C1 segment of cervical spinal cord (tissue), 14 donors: ENCODE measurements at places on chromosomes 5 and 9.

DNA sequence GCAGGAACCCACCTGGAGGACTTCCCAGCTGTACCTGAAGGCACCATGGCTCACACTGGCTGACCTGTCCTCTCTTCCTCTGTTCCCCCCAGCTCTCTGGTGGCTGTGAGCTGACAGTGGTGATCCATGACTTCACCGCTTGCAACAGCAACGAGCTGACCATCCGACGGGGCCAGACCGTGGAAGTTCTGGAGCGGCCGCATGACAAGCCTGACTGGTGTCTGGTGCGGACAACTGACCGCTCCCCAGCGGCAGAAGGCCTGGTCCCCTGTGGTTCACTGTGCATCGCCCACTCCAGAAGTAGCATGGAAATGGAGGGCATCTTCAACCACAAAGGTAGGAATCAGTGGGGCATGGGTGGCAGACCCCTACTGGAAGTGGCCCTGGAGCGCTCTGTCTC lies 161.9 kb upstream of the OTULINL start:
- DNase-seq: no peak

DNA sequence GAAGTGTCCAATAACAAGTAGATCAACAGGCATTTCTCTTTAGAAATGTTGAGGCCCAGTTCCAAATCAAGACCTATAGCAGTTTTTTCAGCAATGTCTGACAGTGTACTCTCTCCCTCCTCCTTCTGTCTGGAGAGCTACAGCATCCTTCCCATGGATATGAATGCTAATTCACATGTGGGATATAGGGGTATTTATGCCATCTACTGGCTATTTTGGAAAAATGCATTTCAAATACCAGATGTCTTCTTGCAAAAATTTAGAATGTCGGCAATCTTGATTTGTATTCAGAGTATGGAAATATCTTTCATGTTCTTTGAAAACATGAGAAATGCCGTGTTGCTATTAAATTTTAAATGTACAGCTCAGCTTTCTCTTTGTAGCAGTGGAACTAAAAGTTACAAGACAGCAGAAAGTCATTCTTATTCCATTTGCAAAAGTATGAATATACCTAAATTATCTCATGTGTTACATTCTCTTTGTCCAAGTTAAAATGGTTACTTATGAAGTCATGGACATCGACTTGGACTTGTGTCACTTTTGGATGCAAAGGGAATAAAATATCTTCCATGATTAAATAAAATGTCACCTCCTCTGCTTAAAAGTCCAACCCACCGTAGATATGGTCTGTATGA lies 647.8 kb downstream of the TAF11L14 start:
- no peak for DNase-seq

DNA sequence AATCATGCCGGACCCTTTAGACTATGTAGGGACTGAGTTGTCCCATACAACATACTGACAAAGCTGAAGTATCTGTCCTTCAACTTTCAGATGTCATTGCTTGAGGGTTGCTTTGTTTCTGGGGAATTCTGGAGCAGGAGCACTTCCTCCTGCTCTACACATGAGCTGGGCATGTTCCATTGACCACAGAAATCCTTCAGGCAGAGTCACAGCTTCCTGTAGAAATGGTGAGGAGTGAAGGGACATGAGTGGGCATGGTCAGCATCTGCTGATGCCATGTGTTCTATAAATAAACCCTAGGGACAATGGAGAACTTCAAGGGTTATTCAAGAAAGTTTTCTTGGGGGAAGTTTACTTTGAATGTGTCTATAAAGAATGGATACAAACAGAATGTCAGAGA lies 296.6 kb upstream of the FBXL7 start:
- DNase-seq: no peak

GRCh38 chr9:133788819-133789717 lies 50.9 kb upstream of the SARDH start:
- DNase-seq: peak; percentile 78

DNA sequence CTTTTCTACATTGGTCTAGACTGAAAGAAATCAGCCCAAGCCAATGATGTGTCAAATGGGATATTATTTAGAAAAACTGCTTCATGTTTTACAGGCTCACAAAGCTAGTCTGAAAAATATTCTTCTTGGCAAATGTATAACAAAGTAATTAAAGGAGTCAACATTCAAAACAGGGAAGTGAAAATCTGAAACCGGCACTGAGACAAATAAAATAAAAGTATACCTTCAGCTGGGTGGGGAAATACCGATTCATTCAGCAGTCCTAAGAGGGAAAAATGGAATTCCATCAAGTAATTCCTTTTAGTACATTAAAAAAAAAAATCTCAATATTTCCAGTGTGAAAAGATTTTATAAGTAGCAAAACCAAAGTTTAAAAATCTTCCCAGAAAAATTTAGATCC lies 259.6 kb upstream of the SLC24A2 start:
- no peak for DNase-seq

GRCh38 chr9:4746278-4747030 lies 5.5 kb upstream of the AK3 start:
- DNase-seq: no peak

GRCh38 chr5:108238461-108238860 lies 143.4 kb downstream of the FBXL17 start:
- DNase-seq: no peak

- no peak for DNase-seq
Measured at GRCh38 chr9:34983209-34983608, 6.3 kb upstream of the DNAJB5 start.

GRCh38 chr9:30075451-30076199 lies 2308.8 kb upstream of the ACO1 start:
- no peak for DNase-seq

DNA sequence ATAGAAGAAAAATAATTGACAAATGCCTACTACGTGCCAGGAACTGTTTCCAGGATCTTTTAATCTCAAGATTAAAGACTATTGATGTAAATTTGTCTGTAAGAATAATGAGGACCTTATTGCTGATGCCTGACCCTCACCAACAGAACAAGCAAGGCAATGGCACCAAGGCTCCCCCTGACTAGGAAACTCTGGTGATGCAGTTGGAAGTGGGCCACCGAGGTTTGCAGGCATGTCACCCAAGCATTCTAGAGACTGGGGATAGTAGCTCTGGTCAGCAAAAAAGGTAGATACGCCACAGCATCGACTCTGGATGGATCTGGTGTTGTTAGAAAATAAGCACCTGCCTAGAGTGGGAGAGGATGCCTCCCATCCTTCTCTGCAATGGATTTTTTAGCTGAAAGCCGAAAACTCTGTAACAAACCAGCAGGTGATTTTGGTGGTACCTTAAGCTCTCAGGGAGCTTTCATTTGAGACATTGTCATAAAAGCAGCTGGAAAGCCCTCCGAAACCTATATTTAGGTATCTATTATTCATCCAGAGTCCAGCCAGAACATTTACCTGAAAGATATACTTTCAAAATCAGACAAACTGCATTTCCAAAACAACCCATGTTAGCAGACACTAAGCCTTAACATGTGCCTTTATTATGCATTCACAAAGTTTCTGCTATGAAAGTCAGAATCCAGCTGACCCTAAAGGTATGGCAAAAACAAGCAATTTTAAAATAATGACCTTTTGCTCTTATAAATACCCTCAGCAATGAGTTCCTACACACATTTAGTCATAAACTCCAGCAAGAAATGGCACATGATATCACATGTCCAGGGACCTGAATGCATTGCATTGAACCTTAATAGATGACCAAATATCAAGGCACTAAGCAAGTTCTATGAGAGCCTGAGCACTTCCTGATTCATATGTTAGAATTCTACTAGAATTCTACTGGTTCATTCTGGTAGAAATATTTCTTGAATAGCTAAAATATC lies 308.4 kb downstream of the PDE4D start:
- no peak for DNase-seq

DNA sequence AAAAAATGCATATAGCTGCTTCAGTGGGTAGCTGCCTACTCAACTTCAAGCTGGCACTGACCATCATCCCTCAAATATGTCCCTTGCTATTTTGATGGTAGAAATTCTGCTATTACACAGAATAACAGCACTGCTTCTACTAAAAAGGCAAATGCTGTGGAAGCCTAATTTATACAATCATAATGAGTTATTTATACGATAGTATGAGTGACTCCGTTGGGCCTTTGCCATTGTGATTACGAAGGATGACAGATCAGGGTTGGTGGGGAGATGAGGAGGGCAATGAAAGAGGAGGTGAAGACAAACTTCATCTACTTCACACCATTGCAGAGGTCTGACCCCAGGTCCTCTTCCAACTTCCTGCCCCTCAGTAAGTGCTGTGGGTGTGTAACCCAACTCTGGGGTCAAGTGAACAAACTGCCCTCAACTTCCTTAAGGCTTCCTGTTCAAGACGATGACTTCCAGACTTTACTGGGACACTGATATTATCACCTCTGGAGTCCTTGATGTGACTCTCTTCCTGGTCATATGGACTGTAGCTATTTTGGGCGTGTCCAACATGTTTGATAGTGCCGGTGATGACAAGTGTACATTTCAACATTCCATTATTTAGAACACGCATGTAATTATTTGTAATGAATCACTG lies 74.1 kb upstream of the RPS23 start:
- no peak for DNase-seq

DNA sequence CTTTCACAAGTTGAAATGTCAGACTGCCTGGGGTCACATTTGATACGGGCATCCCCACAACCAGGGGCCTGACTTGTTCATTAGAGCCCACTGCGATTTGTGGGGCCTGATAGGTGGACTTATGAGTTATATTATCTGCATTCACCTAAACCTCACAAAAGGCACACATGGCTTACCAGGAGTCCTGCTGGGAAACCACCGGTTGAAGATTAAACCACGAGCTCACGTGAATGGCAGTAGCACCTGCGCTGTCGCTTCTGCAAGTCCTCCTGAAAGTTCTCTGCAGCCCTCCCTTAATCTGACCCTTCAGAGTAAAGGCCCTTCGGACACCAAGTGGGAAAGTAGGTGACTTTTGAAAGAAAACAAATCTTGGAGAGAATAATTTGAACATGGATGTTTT lies 68.9 kb downstream of the PPIC start:
- no peak for DNase-seq

DNA sequence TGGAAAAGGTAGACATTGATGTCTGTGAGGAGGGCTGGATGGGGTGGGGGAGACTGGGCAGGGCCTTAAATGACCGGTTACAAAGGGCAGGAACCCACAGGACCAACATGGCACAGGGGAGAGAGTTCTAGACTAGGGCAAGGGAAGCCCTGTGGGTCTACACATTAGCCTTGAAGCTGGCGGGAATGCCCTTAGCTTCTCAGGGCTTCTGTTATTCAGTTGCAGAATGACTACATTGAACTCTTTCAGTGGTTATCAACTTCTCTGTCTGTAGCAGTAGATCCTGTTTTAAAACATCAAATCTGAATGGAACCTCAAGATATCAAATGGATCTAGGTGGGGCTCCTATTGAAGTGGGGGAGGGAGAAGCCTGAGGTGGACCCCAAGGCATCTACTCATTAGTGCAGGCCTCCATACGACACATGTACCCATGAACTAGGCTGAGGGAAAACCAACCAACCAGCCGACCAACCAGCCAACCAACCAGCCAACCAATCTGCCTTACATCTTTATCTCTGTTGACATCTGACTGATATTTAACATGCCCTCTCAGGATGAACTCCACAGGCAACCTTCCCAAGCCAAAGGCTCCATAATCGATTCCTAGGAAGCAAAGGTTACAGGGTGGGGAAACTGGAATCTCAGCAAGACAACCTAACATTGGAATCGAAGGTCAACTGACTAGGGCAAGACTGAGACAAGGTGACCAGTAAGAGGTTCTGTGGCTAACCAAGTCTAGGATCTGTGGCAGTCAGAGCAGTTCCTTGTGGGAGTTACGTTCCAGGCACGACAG lies 48.3 kb downstream of the DAP start:
- DNase-seq: no peak

DNA sequence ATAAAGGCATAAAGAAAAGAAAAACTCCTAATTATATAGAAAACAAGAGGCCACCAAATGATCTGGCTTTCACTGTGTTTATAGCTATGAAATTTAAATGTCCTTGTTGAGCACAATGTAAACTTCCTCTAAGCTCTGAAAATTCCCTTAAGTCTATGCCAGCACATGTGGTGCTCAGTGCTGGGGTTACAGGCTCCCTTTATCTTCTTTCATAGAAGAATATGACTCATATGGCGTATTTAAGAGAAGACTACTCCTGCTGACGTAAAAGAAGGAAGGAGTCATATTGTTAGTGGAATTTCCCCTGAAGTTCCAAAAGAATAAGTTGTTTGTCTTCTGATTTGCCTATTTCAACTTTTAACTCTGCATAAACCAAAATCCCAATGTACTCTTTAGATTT lies 30.4 kb downstream of the RNF145 start:
- no peak for DNase-seq

DNA sequence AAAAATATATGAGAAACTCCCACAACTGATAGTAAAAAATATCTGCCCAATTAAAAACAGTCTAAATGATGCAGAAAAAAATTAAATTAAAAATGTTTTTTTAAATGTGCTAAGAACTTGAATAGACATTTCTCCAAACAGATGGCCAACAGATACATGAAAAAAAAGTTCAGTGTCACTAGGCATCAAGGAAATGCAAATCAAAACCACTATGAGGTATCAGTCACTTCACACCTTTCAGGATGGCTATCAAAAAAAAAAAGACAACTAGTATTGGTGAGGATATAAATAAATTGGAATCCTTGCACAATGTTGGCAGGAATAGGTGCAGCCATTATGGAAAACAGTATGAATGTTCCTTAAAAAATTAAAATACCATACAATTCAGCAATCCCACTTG lies 16.6 kb downstream of the ZNF131 start:
- DNase-seq: no peak

GRCh38 chr9:79028101-79028500 lies 543.7 kb upstream of the TLE4 start:
- no peak for DNase-seq

GRCh38 chr9:99013550-99013949 lies 69.8 kb downstream of the COL15A1 start:
- no peak for DNase-seq

DNA sequence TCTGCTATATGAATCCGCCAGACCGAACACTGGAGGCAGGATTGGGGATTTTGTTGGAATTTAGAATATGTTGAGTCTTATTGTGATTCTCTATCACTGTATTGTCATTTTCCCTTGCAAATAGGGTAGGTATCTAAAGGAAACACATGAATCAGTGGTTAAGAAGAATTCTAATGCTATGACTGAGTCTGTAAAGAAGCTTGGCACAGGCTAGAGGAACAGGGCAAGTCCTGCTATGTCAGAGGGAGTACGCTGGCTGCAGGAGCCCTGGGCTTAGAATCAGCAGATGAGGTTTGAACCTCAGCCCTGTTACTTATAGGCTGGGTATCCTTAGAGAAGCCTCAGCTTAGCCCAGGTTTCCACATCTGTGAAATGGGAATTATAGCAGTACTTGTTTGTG lies 198.1 kb downstream of the NR3C1 start:
- no peak for DNase-seq

- DNase-seq: no peak
Measured at GRCh38 chr9:127586096-127586495, 26.0 kb upstream of the STXBP1 start.

- no peak for DNase-seq
Measured at GRCh38 chr5:178433273-178433775, 156.9 kb downstream of the COL23A1 start.

DNA sequence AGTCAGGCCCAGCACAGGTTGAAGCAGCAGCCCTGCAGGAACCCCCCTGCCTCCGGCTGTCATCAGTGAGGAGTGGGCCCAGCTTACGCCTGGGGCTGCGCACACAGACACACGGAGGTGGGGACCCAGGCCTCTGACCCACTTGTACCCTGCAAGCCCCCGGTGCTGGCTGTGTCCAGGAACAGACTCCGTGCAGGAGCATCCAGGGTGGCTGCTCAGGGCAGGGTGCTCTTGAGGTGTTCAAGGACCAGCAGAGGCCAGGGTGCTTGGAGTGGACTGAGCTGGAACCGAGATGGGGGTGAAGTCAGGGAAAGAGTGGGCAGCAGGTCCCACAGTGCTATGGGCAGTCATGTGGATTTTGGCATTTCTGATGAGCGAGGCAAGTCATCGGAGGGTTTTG lies 199.5 kb downstream of the CACNA1B start:
- no peak for DNase-seq
